HT1080 (cell line): ENCODE measurements at places on chromosomes 5 and 9.

DNA sequence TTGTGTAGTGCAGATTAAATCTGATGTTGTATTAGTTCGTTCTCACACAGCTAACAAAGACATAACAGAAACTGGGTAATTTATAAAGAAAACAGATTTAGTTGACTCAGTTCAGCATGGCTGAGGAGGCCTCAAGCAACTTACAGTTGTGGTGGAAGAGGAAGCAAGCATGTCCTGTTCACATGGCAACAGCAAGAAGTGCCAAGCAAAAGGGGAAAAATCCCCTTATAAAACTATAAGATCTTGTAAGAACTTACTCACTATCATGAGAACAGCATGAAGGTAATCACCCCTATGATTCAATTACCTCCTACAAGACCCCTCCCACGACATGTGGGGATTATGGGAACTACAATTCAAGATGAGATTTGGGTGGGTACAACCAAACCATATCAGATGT is 238.6 kb upstream of the PRR16 start:
- DNase-seq, result no peak

DNA sequence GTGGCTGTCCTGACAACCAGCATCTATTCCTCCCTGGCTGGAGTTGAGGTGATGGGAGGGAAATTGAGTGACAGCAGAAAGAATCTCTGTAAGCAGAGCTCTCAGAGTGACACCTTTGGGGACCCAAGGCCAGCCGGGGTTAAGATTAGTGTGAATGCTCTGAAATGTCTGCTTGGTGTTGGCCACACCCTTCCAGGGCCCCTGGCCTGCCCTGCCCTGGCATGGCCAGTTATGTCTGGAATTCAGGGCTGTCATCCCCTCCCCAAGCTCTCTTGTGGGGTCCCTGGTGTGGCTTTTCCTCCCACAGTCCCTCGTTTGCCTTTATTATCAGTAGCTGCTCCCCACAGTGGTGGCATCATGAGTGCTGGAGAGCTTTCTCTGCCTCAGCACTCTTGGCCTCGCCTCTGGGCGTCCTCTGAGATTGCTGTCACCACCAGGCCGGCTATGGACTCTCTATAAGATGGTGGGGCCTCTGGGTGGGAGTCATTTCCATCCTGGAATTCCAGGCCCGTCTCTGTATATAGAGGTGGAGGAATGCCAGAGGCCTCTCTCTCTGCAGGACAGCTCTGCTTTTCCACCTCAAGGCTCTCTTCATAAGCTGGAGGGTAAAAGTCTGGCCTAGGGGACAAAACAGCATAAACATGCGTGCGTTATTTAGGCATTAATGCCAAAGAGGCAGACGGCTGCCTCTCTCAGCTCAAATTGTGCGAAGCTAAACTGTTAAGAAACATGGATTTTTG is 3.6 kb downstream of the TMEM252 start:
- no peak for DNase-seq

DNA sequence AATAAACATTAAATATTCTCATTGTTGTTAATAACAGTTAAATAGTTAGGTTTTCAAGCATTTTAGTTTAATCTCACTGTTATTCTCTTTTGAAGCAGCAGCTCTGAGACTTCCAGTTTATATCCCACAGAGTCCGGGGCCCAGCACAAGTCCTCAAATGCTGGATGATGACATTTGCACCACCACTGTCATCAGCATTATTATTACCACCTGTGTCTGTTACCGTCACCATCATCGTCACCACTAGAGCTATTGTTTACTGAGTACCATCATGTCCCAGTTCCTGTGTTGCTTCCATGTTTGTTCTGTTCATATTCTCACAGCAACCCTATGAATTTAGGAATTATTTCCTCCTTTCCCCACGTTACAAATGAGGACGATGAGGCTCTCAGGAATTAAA is 169.2 kb upstream of the NR3C1 start:
- no peak for DNase-seq

DNA sequence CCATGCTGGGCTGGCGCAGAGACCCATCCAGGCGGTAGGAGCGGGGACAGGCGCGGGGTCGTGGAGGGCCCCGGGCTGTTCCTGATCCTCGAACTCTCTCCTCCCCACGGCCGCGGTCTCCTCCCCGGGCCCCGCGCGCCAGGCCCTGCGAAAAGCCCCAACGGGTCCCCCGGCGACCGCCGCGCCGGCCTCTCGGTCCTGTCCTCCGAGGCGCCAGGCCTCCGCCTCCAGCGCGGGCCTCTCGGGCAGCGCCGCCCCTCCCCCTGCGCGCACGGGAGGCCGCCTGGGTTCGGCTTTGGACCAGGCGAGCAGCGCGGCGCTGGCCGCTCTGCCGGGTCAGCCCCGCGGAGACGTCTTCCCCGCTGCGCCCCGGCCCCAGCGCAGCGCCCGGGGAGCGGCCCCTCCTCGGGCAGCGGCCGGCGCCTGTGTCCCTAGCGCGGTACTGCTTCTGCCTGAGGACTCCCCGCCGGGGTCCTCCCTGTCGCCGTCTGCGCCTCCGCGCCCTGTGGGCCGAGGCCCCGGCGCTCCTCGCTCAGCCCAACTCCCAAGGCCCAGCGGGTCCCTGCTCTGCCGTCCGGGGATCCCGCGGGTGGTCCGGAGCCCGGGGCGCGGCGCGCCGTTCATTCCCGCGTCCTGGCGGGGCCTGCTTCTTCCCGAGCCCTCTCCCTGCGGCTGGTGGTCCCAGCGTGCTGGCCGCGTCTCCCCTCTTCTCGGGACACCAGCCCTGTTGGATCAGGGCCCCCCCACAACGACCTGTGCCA is 13.4 kb downstream of the COL23A1 start:
- no peak for DNase-seq

DNA sequence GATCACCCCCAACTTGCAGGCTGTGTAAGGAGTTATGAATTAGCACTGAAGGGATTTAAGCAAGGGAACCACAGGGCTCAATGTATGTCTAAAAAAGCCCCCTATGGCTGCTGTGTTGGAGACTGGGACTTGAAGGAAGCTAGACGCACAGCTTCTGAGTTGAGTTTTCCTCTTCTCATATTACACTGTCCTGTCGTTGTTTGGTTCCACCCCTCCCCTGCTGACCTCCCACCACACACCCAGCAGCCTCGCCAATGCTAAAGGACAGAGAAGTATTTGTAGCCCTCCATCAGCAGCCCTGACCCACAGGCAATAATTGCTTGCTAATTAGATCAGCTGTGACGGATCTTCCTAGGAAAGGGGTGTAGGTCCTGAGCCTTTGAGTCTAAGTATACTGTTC is 15.1 kb upstream of the CARTPT start:
- no peak for DNase-seq
